ENCODE measurements at places on chromosomes 12 and 14.

- DNase-seq, result no peak
These were observed 5.4 kb upstream of the MRPS35 start for GRCh38 chr12:27705263-27705662.

DNA sequence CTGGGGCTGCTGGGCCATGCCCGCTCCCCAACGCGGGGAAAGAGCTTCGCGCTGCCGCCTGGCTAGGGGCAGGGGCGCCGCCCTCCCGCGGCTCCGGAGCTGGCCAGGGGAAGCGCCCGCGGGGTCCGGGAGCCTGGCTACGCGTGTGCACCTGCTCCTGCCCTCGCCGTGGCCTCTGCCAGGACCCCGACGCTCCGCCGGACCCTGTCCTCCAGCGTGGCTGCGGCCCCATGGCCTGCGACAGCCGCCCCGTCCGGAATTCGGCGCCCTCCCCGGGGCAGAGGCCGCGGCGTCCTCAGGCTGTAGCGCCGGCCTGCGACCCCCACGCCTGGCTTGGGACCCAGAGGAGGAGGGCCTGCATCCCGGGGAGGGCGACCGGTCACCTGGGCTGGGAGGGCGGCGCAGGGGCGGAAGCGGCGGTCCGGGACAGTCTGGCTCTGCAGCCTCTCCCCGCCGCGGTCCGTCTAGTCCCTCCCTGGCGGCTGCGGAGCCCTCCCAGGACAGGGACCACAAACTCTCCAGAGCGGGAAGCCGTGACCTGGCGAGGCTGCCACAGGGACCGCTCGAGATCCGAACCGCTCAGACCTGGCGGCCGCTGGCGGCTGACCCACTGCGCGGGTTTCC is 85.6 kb downstream of the ALG10 start:
- DNase-seq, result no peak

DNA sequence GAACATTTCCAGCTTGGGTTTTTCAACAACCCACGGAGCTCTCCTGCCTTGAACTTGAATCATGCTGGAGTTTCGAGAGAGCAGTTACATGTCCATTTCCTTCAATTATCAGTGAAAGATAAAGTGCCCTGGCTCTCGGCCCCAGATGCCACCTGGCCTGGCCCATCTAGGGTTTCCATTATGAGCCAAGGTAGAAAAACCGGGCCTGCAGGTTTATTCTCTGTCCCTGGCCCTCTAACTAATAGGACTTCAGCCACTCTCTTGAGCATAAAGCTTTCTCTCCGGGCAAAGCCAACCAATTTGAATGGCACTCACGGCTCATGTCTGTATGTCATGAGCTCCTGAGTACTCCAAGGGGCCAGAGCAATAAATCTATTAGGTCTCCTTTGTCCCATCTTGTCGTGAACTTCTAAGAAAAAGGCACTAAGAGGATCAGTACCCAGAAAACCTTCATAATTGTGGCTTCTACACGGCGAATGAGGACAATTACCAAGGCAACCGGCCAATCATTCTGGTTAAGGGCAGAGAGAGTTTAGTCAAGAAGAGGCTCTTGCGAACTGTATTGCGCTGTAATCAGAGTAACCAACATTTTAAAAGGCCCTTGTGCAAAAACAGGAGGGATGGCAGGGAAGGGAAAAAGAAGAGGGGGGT is 392.3 kb downstream of the MED13L start:
- no peak for DNase-seq

DNA sequence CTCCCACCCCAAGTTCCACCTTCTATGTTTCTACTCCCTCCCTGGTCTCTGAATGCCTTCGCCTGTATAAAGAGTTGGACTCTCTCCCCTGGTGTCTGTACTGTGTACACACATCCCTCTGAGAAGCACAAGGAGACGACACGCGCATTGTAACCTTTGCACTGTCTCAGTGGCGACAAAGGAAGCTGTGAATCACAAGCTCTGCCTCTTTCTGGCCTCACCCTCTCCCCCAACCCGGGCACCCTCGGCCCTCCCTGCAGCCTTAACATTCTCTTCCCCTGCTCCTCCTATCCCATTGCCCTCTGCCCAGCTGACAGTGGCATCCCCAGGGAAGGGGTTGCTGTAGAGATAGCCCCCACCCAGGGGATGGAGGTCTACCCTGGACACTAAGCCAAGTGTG is 2.5 kb upstream of the SMARCD1 start:
- DNase-seq, result no peak

DNA sequence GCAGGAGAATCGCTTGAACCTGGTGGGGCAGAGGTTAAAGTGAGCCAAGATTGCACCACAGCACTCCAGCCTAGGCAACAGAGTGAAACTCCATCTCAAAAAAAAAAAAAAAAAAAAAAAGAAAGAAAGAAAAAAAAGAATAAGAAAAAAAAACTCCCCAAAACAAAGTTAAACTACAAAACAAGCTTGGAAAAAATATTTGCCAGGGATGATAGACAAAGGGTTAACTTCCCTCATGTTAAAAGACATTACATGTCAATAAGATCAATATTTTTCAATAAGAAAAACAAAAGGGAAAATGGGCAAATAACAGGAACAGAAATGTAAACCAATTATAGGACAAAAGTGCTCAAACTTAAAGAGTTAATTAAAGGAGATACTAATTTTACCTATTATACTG is 26.4 kb upstream of the HIGD1C start:
- DNase-seq, result no peak
